Activated CD4-positive, CD25-positive, alpha-beta regulatory T cell treated with anti-CD3 and anti-CD28 coated beads, Interleukin-2, amount 50 U/mL, for 24 hours (primary cell): ENCODE measurements at places on chromosomes 12 and 14.

GRCh38 chr14:20441461-20441860 is 5.5 kb upstream of the KLHL33 start:
- no peak for ATAC-seq

GRCh38 chr12:69386921-69387320 is 27.4 kb downstream of the YEATS4 start:
- peak; percentile 70 for ATAC-seq

- ATAC-seq, result no peak
Measured at GRCh38 chr12:65660096-65660495, 164.2 kb upstream of the HMGA2 start.

DNA sequence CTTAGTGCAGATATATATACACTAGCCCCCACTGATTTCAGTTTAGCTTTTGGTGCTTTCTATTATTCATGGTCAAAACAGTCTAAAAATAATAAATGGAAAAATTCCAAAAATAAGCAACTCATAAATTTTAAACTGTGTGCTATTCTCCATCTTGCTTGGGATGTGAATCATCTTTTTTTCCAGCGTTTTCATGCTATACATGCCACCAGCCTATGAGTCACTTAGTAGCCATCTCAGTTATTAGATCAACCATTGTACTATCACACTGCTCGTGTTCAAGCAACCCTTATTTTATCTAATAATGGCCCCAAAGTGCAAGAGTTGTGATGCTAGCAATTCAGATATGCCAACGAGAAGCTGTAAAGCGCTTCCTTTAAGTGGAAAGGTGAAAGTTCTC is 73.9 kb upstream of the KRR1 start:
- no peak for ATAC-seq
